Myocyte (in vitro differentiated cells): ENCODE measurements at places on chromosomes 4 and X.

DNA sequence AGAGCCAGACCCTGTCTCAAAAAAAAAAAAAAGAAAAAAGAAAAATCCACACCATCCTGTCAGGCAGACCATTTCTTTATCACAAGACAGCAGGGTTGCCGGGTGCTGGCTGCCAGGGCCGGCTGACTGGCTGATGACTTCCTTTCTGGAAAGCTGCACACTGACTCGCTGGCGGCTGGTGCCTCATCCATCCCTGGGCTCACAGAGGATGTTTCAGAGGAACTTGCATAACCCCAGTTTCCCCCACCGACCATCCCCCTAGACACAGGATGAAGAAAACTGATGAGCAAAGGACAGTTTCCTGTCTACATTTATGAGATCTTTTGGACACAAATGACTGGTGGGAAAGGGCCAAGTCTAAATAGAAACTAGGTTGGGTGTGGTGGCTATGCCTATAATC is 14.1 kb downstream of the HPSE start:
- peak; percentile 5 for DNase-seq

DNA sequence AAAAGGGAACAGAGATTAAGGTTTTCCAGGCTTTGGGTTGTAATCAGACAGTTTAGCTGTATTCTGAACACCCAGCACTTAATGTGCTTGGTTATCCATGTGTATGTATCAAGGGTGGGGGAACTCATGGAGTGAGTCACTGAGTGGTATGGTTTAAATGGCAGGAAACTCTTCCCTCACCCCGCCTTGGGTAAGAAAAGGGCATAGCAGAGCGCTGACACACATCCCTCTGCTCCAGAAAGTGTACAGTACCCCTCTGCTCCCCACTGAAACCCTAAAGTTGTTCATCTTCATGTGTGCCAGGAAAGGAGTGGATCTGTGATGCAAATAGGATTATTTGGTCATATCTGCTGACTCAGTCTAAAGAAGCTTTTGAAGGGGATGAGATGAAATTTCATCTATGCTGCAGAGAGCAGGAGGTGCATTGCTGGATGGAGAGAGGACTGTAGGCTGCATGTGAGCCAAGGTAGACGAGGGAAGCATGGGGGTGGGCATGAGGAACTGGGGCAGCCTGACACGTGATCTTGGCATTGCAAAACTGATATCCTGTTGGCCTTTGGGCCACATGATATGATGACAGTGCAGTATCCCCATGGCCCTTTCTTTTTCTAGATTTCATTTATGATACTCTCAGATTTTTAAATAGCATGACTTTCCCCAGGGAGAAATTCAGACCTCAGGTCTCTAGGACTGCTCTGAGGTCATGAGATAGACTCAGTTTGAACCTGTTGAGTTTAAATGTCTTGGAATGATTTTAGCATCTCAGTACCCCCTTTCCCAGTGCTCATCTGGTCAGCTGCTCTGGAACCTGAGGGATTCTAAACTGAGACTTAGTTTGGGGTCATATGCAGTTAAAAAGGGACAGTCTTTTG is 84.8 kb downstream of the TMEM164 start:
- peak; percentile 8 for DNase-seq

DNA sequence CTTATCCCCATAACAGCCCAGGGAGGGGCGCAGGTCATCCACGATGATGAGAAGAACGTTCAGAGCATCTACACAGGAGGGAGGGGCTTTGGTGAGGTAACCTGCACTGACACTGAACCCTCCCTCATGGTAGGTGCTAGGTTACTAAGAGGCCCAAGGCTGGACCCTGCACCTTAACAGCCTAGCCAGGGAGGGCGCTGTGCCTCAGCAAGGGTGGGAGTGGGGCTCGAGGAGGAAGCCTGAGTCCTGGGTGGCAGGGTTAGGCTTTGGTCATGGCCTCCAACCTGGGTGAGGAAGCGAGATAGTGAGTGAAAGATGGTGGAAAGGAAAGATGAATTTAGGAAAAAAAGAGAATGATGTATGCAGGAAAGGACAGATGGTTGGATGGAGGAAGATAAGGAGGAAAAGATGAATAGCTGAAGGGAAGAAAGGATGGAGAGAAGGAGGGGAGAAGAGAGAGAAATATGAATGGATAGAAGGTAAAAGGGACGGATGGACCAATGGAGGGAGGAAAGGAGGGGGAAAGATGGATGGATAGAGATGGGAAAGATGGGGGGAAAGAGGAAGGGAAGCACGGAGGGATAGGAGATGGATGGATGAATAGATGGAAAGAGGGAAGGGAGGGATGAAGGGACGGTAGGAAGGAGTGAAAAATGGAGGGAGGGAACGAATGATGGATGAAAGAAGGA is 736 bp downstream of the IDS start:
- peak; percentile 44 for DNase-seq

DNA sequence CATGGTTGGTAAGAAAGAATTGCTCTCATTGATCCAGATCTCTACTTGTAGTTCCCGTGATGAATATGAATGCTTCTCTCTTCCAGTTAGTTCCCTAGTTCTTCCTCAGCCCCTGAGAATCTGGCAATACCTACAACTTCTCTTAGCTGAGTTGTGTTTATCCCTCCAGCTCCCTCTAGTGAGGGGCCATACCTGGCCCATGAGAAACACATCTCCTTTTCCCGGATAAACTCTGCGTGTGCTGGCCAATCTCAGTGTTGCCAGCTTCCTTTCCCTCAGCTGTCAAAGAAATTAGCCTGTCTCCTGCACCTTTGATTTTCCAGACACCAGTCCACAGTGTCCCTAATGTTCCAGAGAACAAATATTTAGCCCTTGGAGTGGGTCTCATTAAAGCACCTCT is 5.7 kb downstream of the CBLL2 start:
- DNase-seq: no peak

- DNase-seq: no peak
Measured at GRCh38 chr4:105596684-105597083, 44.3 kb downstream of the ARHGEF38 start.

GRCh38 chr4:117063961-117064696 is 21.2 kb downstream of the TRAM1L1 start:
- no peak for DNase-seq

DNA sequence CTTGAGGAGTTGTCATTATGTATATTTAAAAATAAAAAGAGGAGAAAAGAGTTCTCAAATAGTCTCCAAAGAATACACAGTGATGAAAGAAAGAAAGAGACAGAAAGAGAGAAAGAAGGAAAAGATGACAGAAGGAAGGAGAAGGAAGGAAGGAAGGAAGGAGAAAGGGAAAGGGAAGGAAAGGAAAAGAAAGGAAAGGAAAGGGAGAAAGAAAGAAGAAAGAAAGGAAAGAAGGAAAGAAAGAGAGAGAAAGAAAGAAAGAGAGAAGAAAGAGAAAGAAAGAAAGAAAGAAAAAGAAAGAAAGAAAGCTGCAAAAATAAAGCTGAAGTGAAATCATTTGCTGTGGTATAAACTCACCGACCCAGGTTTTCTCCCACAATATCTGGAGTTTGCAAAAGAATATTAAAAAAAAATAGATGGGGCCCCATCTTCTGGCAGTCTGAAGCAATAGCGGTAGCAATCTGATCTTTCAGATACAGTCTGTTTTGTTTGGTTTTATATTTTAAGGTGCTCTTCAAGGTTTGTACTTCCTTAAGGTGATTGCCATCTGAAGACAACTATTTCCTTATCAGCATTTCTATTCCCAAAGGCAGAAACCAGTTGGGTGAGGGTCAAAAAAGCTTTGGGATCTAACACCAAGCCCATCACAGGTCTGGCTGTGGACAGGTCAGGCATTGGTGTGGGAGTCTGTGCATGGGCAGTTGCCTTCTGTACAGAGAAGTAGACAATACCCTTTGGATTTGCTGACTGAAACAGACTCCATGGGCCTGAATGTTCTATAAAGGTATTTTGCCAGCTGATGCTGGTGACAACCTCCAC is 160.4 kb downstream of the CPEB2 start:
- peak; percentile 44 for DNase-seq

DNA sequence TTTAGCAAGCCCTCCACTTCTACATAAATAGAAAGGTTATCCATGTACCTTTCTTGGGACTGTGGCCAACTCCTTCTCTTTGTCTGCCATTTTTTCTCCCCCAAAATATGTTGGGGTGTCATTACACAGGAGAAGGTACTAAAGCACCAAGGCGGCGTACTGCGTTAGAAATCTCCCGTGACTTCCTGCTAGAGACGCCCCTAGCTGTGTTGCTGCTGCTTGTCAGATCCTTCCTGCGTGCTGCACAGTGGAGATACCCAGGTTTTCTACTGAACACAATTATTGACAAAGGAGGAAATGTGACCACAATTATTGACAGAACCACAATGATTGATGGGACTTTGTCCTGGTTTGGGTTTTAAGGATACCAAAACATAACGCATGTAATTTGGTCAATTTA is 97.7 kb downstream of the EFHC2 start:
- no peak for DNase-seq

GRCh38 chr4:53478671-53479456 is 101.4 kb downstream of the FIP1L1 start:
- DNase-seq: peak; percentile 81

- no peak for DNase-seq
Measured at GRCh38 chr4:168474660-168475320, 5.5 kb downstream of the DDX60L start.

- no peak for DNase-seq
Measured at GRCh38 chr4:170610434-170610833, 520.7 kb upstream of the AADAT start.

DNA sequence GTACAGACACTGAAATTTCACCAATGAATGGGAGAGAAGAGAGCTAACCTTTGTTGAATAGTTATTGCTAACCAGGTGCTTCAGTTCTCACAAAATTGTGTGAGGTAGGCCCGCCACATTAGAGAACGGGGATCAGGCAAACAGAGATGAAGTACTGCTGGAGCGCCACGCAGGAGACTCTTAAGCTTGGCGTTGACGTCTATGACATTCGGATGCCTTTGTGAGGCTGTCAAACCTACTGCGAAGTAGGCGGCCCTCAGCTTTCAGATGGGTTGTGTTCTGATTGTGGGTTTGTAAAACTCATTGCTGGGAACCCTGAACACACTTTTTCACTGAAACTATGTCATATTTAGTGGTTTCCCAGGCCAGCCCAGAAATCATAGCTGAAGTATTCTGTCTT is 173.6 kb downstream of the CBR4 start:
- no peak for DNase-seq

DNA sequence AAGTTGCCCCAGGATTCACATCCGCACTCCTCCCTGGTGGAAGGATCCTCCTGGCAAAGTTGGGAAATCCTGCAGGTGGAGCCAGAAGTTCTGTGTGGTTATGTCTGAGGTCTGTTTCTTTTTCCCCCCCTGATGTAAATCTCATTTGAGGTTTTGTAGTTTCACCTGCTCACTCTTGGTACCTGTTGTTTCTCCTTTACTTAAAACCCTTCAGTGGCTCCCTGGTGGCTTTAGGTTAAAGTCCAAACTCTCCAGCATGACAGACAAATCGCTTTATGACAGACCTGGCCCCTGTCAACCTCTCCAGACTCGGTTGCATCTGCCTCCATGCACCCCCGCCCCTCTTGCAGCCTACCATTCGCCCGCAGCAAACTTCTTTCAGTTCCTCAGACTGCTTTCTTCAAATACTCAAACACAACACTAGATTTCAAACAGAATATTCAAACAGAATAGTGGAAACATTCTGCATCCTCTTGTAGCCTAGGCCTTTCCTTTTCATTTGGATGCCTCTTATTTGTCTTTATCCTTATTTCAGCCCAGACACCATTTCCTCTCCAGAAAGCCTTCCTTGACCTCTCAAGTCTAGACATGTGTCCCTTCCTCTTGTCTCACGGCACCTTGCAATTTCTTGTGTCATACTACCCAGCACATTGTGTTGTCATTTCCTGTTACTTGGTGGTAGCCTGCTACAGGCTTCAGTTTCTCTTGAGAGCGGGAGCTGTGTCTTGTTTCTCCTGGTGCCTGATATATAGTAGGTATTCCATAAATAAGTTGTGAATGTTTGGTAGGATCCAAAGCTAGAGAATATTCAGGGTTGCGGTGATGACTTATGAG is 24.8 kb downstream of the IL13RA1 start:
- DNase-seq: no peak

GRCh38 chrX:135973025-135973547 is 702 bp downstream of the MMGT1 start:
- DNase-seq: peak; percentile 20

DNA sequence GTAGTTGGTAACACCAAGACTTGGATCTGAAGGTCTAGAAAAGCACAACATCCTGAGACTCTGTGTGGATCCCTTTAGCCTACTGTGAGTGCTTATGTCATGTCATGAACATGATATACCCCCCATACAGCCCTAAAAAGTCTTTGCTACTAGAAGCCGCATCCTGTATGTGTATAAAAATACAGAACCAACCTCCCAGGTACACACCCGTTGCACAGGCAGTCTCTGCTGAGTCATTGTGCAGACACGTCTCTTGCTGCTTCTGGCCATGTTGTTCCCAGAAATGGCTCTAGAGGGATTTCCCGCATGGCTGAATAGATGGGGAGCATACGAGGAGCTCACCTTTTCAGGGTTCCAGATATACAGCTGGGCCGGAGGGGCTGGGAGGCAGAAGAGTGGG is 93.3 kb downstream of the MAMLD1 start:
- DNase-seq: no peak

GRCh38 chr4:186762361-186762760 is 38.7 kb upstream of the FAT1 start:
- DNase-seq: no peak

DNA sequence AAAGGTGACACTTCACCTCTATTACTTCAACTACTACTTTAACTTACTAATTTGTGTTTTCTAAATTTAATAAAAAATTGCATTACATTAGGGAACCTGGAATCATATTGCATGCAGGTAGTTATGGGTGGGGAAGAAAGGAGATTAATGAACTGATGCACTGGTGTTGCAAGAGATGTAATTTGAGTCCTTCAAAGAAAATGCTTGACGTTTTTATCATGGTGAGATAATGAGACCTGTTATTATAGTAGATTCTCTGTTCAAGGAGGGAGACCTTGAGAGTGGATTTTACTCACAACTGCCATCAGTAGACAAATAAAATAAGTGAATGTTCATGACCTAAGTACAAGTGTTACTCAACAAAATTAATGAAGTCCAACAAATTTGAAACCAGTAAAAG is 26.4 kb upstream of the MED14 start:
- no peak for DNase-seq

GRCh38 chr4:117512414-117512813 is 427.0 kb upstream of the TRAM1L1 start:
- DNase-seq: no peak

- DNase-seq: no peak
Measured at GRCh38 chrX:18664947-18665346, 7.0 kb downstream of the RS1 start.

DNA sequence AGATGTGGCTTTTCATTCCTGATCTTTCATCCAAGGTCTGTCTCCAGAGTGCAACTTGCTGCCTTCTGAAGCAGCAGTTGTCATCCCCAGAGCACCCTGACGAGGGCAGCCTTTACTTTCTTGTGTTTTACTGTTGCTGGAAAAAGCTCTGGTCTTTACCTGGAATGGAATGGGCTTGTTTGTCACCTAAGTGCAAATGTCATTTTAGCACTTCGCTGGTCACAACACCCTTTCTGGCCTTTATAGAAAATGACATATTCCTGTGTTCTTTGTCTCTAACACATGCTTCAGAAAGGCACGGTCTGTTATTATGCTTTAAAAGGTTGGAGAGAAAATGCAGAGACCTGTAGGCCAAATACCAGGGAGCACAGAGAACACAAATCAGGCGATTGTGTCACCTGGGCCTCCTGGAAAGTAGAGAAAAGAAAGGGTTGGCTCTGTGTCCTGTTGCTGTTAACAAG is 332.7 kb upstream of the IGFBP7 start:
- peak; percentile 4 for DNase-seq
